ENCODE measurements at places on chromosomes 2 and 18. TPM values are rescaled to one million over a fixed set of nuclear protein-coding genes. Genes with fewer than 3 reads are reported as not detected.

Gene CNOT9
- 44.9 TPM for total RNA-seq

Gene CLIP4
- 76.8 TPM for total RNA-seq

Gene SEPTIN10
- total RNA-seq, result 100 TPM

Gene CNGA3
- total RNA-seq, result under 0.01 TPM

Gene C2orf78
- not detected for total RNA-seq

Gene CHRNG
- total RNA-seq, result not detected

GRCh38 chr18:39019989-39020388, 1454.4 kb upstream of the CELF4 start:
- no peaks in the 10 kb centered on the region for H3K36me3 ChIP-seq
- H3K27me3 ChIP-seq, result no peaks in the 10 kb centered on the region
- H3K4me1 ChIP-seq, result no peaks in the 10 kb centered on the region
- H3K27ac ChIP-seq, result no peak overlapping the region
- H3K4me3 ChIP-seq, result no peak overlapping the region
- DNase-seq, result no peak

DNA sequence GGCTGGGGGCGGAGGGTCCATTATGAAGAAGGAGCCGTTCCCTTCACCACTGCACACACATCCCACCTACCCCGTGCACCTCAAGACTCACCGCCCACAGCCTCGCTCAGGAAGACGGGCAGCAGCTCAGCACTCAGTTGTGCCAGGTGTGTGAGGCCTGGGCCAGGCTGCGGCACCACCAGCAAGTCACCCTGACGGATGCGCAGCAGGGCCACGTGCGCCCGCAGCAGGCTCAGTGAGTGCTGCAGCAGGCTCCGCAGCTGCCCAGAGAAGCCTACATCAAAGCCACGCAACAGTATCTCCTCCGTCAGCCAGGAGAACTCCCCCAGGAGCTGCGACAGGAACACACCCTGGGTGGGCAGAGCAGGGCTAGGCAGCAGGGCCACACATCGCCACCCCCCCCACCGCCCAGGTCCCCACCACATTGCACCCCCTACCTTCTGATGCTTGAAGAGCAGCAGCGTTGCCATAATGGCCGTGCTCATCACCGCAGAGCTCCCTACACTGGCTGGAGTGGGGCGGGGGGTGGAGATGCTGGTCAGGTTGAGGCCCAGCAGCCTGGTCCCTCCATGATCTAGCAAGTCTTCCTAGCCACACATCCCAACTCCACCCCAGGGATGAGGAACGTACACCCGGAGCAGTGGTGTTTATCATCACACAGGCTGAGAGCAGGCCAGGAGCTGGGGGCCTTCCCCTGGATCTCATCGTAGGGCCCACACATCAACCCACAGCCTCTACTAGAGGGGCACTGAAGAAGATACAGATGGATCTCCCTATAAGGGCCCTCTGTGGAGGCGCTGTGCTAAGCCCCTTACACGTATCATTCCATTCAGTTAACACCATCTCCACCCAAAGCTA, 10.2 kb downstream of the GPAT2 start:
- peak; percentile 46 for DNase-seq
- no peaks in the 10 kb centered on the region for H3K36me3 ChIP-seq
- no peaks in the 10 kb centered on the region for H3K27me3 ChIP-seq
- H3K27ac ChIP-seq, result no peak overlapping the region

DNA sequence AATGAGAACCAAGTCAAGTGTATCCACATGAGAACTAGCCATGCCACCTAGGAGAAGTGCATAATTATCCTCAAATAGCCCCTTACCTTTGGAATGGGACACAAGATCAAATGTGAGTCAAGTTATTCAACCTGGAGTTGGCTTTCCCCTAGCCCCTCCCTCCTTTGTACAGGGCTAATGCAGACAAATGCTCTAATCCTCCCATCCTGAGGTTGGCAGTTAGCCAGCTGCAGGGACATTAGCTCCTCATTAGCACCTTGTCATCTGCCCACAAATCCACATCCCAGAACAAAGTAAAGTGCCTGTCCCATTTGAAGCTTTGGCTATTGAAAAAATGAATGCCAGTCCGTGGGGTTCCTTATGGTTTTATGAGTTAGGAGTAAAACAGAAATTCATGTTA, 294.1 kb upstream of the FANCL start:
- H3K36me3 ChIP-seq, result no peaks in the 10 kb centered on the region
- no peak for DNase-seq
- H3K27me3 ChIP-seq, result no peaks in the 10 kb centered on the region
- H3K27ac ChIP-seq, result no peak overlapping the region

GRCh38 chr18:70672581-70672980, 383.7 kb downstream of the SOCS6 start:
- H3K4me1 ChIP-seq, result no peaks in the 10 kb centered on the region
- H3K27ac ChIP-seq, result no peak overlapping the region
- no peak for DNase-seq
- no peak overlapping the region for H3K4me3 ChIP-seq
- no peaks in the 10 kb centered on the region for H3K27me3 ChIP-seq

DNA sequence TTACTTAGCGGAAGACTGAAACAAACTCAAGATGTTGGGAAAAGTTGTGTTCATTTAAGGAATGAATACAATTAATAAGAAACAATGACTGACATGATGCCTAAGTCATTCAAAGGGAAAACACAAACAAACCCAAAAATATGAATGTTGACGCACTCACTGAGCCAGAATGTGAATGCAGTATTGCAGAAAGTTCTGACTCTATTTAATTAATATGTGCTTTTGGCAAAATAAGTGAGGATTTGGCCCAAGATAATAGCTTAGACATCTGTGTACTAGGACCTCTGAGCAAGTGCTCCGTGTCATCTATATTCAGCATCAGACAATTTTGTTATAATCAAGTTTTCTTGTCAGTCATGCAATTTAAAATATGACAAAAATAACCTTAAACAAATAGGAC, 1138.8 kb upstream of the NXPH2 start:
- H3K27ac ChIP-seq, result no peak overlapping the region
- no peaks in the 10 kb centered on the region for H3K4me1 ChIP-seq
- no peaks in the 10 kb centered on the region for H3K36me3 ChIP-seq
- DNase-seq, result no peak
- H3K27me3 ChIP-seq, result no peaks in the 10 kb centered on the region

- no peak overlapping the region for H3K27ac ChIP-seq
- no peaks in the 10 kb centered on the region for H3K27me3 ChIP-seq
- H3K36me3 ChIP-seq, result no peaks in the 10 kb centered on the region
- no peak overlapping the region for H3K4me3 ChIP-seq
Measured at GRCh38 chr2:71896385-71897136, 251.1 kb downstream of the CYP26B1 start.

DNA sequence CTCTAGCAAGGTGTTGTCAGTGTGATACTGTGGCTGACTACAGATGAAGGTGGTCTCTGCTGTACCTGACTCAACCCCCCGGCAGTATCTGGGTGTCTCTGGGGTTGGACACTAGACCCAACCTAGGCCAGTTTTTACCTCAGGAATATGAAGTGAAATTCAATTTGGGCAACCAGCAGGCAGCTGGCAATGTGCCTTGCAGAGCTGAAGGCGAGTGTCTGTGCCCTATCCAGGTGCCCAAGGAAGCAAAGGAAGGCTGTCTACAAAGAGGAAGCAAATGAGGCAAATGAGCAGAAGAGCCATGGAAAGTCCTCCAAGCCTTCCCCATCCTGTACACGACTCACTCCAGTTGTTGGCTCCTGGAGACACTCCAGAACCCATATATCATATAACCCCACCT, 264.6 kb upstream of the AGAP1 start:
- no peak overlapping the region for H3K4me3 ChIP-seq
- no peaks in the 10 kb centered on the region for H3K27me3 ChIP-seq
- no peak for DNase-seq
- no peak overlapping the region for H3K27ac ChIP-seq
- H3K4me1 ChIP-seq, result no peaks in the 10 kb centered on the region

GRCh38 chr2:162074928-162075688, 1.1 kb upstream of the DPP4 start:
- no peaks in the 10 kb centered on the region for H3K36me3 ChIP-seq
- DNase-seq, result no peak
- no peak overlapping the region for H3K4me3 ChIP-seq
- no peak overlapping the region for H3K27ac ChIP-seq

DNA sequence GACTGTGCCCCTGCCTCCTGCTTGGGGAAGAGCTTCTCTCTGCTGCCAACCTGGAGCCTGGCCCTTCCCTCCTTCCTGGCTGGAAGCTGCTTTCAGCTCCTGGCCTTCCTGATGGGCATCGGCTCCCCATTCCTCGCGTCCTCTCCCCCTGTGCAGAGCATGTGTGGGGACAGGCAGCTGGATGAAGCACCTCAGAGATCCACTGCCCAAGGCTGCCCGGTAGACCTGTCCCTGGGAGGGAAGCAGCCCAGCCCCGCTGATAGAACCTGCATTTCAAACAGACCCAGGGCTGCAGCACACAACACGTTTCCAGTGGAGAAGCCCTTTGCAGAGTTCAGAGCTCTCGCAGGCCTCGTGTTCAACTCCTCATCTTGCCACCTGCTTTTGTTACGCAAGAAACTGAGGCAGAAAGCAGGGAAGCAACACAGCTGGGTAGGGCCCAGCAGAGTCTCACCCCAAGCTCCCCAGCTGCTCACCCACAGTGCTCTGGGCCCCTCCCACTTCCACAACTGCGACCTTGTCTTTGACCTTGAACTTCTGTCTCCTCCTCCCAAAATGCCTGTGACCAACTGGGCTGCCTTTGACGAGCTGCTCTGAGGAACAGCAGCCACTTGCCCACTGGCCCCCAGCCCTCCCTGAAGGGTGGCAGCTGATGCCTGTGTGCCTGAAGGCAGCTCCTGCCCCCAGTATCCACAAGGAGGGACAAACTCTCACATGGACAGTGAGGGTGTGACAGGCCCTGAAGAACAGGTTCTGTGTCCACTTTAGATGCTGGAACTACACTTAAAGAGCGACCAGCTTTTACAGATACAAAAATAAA, 65.5 kb downstream of the PARD6G start:
- H3K4me3 ChIP-seq, result no peak overlapping the region
- H3K27me3 ChIP-seq, result no peaks in the 10 kb centered on the region
- no peaks in the 10 kb centered on the region for H3K4me1 ChIP-seq
- H3K36me3 ChIP-seq, result no peaks in the 10 kb centered on the region
- no peak for DNase-seq
- H3K27ac ChIP-seq, result no peak overlapping the region

DNA sequence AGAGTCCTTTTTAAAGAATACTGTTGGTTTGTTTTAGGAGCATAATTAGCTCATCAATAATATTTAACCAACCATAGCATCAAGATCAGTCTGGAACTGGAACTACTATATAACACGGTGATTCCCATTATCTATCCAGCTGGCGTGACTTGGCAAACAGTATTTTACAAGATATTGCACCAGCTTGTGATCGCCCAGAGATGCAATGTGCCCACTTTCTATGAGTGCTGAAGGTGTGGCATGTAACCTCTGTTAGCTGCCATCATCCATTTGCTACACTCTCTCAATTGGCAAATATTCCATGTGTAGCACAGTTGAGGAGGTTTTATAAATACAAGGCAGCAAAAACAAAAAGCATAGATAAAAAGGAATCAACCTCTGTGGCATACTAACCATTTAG, 64.9 kb downstream of the FIGN start:
- H3K4me1 ChIP-seq, result no peaks in the 10 kb centered on the region
- no peaks in the 10 kb centered on the region for H3K27me3 ChIP-seq
- H3K36me3 ChIP-seq, result no peaks in the 10 kb centered on the region
- no peak for DNase-seq

GRCh38 chr18:3180325-3180724, 39.4 kb downstream of the MYOM1 start:
- no peaks in the 10 kb centered on the region for H3K4me1 ChIP-seq
- H3K27me3 ChIP-seq, result no peaks in the 10 kb centered on the region
- no peak for DNase-seq
- H3K36me3 ChIP-seq, result peaks cover 4% of the 10 kb centered on the region

DNA sequence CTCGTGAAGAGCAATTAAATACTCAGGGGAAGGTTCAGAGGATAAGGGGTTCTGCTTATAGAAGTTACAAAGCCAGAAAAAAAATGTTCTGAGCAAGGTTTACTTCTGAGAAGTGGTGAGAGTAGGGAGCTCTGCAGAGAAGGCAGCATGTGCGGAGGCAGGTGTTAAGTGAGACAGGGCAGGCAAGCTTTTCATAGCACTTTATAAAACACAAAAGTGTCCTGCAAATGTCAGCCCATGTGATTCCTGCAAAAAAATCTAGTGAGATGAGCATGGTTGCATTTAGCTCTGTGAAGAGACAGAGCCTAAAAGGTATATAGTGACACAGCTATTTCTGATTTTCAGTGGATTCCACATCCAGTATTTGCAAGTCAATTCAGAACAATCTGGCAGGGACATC, 223.8 kb upstream of the SYT4 start:
- no peaks in the 10 kb centered on the region for H3K4me1 ChIP-seq
- H3K27ac ChIP-seq, result no peak overlapping the region
- H3K4me3 ChIP-seq, result no peak overlapping the region
- DNase-seq, result no peak
